Activated CD4-positive, CD25-positive, alpha-beta regulatory T cell treated with anti-CD3 and anti-CD28 coated beads, Interleukin-2, amount 50 U/mL, for 72 hours (primary cell): ENCODE measurements at places on chromosomes 5 and 9.

DNA sequence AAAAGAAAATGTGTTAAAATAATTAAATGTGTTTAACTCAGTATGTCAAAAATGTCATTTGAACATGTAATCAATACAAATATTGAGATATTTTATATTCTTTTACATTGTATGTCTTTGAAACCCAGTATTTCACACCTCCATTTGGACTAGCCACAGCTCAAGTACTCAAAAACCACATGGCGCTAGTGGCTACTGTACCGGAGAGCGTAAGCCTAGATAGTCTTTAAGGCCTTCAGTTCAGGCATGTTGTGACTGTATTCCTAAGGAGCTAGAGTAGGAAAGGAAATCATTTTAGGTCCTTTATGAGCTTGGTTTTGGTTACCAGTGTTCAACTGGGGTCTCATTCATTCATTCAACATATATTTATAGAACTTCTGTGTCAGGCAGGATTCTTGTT is 12.8 kb downstream of the FBXW2 start:
- DNase-seq = no peak

DNA sequence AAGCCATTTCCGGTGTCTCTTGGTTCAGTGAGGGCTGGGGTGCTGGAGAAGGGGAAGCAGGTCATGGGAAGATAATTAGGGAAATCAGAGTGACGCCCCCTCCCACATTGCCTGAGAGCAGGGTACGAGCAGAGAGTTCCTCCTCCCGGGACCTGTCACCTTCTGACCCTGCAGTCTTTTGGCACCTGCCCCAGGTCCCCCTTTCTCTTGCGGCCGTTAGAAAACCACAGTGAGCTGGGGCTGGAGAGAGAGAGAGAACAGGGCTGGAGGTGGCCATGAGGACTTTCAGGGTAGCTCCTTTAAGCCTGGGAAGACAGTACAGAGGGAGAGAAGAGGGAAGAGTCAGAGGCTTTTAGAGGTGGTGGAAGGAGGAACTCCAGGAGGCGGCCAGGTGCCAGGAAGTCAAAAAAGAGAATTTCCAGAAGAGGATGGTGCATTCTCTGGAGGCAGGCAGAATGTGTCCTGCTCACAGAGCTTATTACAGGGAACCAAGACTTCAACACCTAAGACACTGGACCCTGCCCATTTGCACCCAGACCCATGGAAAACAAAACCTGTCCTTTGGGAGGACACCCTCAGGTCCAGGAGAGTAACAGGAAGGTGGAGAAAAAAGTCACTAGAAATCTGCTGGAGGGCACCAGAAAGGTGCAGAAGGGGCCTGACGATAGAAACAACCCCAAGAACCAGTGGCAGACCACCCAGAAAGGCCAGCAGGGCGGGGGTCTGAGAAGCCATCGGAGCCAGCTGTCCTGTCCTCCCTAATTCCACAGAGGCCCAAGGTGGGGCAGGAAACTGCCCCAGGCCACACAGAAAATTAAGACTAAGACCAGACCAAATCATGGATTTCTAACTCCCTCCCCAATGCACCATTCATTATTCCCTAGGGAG is 6.5 kb upstream of the ACSL6 start:
- DNase-seq = no peak

DNA sequence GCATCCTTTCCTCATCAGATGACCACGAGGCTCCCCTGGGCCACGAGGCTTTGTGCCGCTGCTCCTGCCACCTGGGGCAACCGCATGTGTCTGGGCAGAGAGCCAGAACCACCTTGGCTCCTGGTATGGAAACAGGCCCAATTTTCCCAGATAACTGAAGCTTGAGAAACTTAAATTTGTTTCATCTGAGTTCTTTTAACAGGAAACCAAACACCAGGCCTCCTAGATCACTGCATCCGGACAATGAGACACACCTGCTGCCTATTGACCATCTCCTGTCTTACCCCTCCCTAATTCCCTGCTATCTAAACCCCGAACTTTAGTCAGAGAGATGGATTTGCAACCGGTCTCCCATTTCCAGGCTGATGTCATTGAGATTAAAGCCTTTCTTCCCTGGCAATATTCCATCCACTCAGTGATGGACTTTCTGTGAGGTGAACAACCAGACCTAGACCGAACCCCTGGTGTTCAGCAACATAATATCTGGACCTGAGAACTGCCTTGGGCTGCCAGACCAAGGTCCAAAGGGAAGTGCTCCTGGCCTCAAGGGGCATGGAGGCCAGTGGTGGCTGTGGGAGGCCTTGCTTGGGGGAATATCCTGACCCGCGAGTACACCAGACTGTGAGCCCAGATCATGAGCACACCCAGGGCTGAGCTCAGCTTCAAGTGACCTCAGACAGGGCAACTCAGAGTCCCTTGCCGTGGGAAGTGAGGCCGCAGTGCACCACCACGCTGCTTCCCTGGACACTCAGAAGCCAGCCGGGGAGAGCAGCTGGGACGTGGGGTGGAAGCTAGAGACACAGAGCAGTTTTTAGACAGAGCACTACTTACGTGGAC is 199.7 kb downstream of the HSPA4 start:
- DNase-seq = no peak

- DNase-seq = no peak
Observed at GRCh38 chr5:135330798-135331096, 68.3 kb downstream of the MACROH2A1 start.

DNA sequence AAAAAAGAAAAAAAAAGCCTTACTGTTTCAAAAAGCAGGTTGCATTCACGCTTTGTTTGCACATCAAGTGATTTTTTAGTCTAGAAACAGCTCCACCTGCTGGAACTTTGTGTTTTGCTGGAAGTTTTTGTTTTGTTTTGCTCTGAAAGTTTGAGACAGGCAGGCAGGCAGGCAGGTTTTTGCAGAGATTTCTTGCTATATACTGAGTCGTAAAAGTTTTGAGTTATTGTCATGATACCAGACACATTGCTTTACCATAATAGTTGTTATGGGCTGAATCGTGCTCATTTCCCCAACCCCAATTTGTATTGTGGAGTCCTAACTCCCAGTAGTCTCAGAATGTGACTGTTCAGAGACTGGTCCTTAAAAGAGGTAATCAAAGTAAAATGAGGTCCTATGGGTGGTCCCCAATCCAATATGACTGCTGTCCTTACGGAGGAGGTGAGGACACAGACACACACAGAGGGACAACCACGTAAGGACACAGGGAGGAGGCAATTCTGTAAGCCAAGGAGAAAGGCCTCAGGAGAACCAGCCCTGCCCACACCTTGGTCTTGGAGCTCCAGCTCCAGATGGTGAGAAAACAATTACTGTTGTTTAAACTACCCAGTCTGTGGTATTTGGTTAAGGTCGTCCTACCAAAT is 20.9 kb downstream of the OR2Y1 start:
- no peak for DNase-seq

GRCh38 chr9:105154723-105155191 is 89.7 kb upstream of the SLC44A1 start:
- no peak for DNase-seq

DNA sequence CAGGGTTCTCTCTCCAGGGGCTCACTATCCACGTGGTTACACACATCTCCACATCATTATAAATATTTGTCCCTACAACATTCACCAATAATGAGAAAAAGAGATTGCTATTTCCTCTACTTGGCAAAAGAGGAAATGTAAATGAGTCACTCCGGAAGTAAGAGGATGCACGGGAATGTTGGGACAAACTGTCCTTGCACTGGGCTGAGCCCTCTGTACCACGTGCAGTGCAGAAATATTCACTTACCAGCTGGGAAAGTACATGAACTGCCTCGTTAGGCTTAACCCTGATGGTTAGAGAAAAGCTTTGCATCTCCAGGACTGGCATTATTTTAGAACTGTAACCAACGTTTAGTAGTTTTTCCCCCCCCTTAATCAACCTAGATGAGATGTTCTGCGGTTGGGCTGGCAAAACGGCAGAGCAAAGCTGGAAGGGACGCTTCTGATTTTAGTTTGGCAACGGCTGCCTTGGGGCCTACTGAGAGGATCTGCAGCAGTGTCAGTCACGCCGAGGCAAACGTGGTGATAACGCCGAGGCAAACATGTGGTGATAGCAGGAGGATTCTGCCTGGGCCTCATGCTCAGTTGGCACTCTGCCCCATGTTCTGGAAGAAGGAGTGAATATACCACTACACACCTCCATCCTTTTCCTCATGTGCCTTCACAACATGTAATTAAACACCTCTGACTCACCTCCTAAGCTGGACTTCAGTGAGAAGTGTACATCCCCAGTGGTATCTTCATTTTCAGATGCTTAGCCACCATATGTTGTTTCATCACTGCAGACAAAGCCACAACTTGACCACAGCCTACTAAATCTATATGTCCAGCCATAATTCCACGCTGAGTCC is 661.4 kb upstream of the KLF4 start:
- DNase-seq = no peak

GRCh38 chr5:7828269-7828668 is 22.7 kb downstream of the CFAP90 start:
- no peak for DNase-seq

DNA sequence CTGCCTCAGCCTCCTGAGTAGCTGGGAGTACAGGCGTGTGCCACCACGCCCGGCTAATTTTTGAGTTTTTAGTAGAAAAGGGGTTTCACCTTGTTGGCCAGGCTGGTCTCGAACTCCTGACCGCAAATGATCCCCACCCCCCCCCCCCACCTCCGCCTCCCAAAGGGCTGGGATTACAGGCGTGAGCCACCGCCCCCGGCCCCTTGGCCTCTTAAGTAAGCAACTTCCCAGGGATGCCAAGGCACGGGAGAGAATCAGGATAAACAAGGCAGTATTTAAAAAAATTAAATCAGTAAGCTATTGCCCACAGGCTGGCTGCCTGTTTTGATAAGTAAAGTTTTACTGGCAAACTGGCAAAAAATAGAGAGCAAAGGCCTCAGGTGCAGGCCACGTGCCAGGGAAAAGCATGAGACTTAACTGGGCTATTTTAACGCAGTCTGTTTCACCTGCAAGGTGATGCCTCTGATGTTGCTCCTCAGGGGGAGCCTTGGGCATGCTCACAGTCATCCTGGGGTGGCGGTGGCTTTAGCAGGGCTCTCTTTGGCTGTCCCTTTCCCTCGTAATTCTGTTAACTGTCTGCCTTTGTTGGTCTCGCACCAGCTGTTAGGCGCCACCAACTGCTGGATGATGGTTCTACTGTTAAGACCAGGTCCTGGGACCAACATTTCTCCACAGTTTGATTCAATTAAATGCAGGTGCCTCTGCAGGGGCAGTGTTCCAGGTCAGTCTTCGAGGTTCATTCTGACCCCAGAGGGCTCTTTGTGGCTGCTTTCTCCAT is 19.4 kb upstream of the RNF130 start:
- DNase-seq = no peak

- no peak for DNase-seq
Observed at GRCh38 chr5:180389252-180390101, 36.3 kb upstream of the GFPT2 start.

- DNase-seq = no peak
Observed at GRCh38 chr5:111975133-111975532, 218.1 kb upstream of the NREP start.

DNA sequence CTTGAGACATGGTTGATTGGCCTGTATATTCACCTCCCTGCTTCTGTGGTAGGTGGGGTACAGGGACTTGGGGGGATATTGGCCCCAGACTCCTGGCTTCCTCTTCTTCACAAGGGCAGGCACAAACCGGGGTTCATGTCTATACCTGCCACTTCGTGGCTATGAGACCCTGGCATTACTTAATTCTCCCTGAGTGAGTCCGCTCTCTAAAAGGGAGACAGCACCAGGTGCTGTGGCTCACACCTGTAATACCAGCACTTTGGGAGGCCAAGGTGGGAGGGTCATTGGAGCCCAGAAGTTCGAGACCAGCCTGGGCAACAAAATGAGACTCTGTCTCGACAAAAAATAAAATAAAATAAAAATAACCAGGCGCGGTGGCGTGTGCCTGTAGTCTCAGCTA is 178.5 kb downstream of the GABBR2 start:
- no peak for DNase-seq

GRCh38 chr9:89598926-89599325 is 5.9 kb upstream of the GADD45G start:
- no peak for DNase-seq

- no peak for DNase-seq
Observed at GRCh38 chr5:158436271-158437065, 577.5 kb upstream of the CLINT1 start.

DNA sequence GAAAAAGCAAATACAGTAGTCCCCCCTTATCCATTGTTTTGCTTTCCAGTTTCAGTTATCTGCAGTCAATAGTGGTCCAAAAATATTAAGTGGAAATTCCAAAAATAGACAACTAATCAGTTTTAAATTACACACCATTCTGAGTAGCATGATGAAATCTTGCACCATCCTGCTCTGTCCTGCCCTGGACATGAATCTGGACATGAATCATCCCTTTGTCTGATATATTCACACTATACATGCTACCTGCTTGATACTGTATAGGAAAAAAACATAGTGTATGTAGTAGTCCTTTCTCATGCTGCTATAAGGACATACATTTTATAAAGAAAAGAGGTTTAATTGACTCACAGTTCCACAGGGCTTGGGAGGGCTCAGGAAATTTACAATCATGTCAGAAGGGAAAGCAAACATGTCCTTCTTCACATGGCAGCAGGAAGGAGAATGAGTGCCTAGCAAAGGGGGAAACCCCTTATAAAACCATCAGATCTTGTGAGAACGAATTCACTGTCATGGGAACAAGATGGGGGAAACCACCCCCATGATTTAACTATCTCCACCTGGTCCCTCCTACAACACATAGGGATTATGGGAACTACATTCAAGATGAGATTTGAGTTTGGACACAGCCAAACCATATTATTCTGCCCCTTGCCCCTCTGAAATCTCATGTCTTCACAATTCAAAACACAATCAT is 153.9 kb downstream of the ARRDC3 start:
- DNase-seq = no peak

DNA sequence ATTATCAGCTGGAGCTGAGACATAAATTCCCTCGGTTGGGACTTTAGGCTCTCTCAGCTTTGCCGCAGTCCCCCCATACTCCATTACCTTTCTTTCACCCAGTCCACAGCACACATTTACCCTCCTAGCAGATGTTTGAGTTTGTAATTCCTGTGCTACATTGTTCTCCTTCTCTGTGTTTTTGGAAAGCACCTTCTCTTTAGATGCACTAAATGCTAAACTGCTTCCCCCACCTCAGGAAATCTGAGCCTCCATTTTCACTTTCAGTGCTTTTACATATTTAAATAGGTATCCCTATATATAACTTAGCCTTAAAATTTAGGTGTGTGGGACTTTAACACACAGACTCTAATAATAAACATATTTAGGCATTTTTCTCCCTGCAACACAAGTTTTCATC is 356.9 kb downstream of the NFIB start:
- no peak for DNase-seq

DNA sequence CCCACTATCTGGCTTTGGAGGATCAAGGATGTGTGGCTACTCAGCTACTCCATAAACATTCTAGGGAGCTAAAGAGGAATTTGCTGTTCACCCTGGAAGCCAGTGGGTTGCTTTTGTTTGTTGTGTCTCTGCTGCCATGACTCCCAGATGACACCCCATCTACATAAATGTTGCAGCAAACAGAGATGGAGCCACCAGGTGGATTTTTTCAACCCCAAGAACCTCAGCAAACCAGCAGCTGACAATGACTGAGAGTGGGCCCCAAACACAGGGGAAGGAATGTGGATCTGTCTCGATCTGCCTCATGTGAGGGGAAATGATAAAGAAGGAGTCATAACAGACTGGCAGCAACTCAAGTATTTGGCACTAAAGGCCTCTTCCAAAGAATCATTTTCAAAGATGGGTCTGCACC is 132.7 kb upstream of the TNC start:
- no peak for DNase-seq
